Activated CD4-positive, CD25-positive, alpha-beta regulatory T cell treated with anti-CD3 and anti-CD28 coated beads, Interleukin-2, amount 50 U/mL, for 72 hours (primary cell): ENCODE measurements at places on chromosomes 1 and 21.

GRCh38 chr1:58626293-58626692, 49.2 kb upstream of the TACSTD2 start:
- no peak for DNase-seq

DNA sequence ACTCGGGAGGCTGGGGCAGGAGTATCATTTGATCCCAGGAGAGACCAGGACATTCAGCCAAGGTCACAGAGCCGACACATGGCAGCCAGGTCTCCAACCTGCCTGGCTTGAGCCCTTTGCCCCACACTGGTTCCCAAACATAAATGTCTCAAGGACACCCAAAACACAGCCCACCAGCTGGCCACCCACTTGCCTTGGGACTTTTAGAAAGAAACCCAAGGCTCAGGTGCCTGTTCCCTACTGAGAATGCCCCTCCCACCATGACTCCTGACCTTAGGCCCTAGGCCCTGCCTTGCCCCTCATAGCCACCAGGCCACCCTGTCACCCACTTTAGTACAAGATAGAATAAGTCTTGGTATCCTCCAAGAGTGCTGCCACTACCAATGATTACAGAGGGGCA, 41.9 kb upstream of the LRP8 start:
- peak; percentile 14 for DNase-seq

DNA sequence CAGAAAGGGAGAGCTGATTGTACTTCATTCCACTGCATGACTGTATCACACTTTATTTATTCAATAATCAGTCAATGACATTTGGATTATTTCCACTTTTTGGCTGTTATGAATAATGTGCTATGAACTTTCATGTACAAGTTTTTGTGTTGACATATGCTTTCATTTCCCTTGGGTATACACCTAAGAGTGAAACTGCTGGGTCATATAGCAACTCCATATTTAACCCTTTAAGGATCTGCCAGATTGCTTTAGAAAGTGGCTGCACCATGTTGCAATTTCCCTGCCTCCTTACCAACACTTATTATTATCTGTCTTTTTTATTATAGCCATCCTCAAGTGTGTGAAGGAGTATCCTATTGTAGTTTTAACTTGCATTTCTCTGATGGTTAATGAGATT, 108.8 kb upstream of the KCNK1 start:
- DNase-seq: no peak

- no peak for DNase-seq
Observed at GRCh38 chr1:84434801-84435549, 36.7 kb downstream of the DNASE2B start.

GRCh38 chr1:70961374-70961975, 86.1 kb downstream of the PTGER3 start:
- DNase-seq: no peak

DNA sequence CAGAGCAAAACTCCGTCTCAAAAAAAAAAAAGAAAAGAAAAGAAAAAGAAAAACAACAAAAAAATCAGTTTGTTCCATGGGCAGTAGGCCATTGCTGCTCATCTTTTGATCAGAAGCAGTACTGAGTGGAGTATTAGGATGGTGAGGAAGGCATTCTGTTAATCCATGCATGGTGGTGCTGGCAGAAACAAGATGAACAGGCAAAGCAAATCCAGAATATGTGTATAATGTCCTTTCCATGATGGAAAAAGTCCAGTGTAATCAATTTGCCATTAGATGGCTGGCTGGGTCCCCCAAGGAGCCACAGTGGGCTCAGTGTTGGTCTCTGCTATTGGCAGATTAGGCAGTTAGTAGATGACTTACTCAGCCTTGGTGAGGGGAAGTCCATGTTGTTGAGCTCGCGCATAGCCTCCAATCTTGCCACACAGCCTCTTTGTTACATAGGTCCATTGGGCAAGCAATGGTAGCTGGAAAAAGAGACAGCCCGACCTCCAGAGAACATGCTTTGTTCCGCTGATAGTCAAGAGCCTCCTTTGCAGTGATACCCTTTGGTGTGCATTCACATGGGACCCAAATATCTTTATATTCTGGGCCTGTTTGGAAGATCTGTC, 23.3 kb downstream of the H3-3A start:
- no peak for DNase-seq

- DNase-seq: no peak
Observed at GRCh38 chr1:223304931-223305330, 59.0 kb downstream of the SUSD4 start.

DNA sequence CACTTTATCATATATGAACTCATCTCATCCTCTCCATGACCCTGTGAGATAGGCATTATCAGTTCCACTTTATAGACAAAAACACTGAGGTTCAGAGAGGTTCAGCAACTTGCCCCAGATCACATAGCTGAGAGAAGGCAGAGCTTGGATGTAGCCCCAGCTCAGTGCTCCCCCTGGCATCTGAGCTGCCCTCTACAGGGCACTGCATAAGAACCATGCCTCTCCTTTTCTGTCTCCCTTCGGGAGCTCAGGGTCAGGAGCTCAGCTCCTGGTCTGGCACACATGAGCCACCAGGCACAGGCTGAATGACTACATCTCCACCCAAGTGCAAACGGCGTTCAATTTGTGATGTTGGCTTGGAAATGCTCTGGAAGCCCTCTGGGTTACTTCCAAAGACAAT, 16.9 kb downstream of the RAB7B start:
- peak; percentile 14 for DNase-seq

DNA sequence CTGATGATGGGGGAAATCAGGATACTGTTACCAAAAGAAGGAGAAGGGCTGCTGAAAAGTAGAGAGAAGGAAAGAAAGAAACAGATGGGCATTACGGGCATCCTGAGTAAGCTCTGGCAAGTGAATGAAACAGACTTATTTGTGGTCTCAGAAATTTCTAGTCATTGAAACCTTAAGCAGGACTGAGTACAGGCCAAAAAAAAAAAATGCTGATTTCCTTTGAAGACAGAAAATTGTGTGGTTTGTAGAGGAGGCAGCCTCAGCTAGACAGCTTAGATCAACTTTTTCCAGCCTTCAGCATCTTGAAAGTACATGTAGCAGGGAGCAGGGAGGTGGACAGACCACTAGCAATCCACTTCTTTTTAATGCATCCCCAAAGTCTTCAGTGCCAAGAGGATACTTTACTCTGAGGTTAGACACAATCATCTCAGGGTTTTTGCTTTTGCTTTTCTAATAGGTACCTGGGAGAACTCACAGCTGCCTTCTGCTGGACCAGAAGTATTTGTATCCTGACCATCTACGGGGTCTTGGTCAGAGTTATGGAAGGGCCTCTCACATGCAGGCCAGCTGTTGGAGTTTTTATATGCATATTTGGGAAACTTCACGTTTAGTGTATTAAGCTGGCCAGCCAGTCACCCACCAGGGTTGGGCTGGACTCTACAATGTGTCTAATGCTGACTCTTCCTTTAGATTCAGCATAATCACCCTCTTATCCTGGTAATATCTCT, 10.6 kb upstream of the CAPZB start:
- DNase-seq: no peak

DNA sequence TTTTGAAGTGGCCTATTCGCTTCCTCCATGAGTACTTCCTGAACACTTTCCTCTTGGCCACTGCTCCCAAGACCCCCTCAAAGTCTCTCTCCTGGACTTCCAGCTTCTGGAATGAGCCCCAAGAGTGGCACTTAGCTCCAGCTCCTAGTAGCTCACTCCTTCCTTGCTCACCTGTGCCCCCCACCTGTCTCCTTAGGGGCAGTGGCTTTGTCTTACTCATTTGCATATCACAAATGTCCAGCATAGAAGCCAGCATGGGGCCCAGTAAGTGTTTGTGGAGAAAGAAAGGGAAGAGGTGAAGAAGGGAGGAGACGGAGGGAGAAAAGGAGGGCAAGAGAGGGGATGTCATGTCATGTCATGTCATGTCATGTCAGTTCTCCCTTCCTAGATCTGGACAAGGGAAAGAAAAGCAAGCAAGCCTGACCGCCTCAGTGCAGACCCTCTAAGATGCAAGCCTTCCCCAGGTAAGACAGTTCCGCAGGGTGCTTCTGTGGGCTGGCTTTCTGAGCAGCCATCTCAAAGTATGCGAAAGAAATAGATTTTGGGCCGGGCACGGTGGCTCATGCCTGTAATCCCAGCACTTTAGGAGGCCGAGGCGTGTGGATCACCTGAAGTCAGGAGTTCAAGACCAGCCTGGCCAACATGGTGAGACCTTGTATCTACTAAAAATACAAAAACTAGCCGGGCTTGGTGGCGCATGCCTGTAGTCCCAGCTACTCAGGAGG, 6.9 kb upstream of the MX1 start:
- DNase-seq: no peak

DNA sequence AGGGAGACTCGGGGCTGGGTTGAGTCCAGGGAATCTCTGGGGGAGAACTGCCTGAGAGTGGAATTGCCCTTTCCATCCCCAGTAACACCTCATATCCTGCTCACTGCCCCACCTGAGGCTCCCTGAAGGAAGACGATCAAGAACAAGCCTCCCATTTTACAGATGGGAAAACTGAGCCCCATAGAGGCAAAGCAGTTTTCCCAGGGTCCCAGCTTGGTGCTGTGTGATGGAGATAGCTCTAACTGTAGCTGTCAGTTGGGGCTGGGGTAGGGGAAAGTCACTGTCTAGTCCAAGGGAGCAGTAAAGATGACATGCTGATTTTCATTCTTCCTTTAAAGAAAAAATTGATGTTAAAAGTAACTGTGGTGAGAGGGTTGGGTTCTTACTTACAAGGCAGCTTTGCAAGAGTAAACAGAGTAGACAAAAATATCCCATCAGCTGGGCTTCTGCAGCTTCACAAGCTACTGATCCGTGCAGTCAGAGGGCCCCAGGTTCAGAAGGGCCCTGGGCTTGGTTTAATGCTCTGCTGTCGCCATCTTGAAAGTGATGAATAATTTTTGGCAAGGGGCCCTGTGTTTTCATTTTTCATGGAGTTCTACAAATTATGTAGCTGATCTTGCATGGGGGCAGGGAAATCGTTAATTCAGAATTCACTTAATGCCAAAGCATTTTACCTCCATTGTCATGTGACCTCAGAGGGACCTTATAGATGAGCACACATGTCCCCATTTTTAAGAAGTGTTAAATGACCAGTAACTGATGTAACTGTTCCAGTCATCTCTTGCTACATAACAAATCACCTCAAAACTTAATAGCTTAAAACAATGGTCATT, 17.6 kb upstream of the TNFRSF1B start:
- no peak for DNase-seq

- no peak for DNase-seq
Observed at GRCh38 chr1:66452162-66452561, 81.8 kb upstream of the SGIP1 start.

DNA sequence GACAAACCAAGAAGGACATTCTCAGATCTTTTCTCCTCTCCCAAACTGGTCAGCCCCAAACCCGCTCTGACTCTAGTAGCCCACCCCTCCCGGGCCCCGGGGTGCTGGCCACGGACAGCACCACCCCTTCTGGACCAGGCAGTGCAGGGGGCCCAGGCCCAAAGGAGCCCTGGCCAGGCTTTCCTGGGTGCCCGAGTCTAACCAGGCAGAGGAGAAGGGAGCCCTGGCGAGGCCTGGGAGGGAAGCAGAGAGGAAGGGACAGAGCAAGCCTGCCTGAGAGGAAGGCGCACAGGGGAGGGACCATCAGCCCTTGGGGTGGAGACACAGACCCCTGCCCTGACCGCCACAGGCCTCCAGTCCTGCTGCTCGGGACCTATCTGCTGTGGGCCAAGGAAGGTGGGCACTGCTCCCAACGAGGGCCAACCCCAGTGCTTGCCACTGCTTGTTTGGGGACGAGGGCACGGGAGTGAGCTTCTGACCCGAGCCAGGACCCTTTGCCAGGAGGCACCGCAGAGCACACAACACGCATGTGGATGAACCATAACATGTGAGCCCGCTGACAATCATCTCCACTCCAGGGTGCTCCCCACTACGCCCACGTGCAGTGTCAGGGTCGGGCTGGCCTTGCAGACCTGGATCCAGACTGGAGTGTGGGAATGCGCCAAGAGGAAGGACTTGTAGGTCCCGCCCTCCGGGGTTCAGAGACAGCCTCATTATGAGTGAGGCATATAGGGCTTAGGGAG, 57.6 kb downstream of the KCNAB2 start:
- no peak for DNase-seq

DNA sequence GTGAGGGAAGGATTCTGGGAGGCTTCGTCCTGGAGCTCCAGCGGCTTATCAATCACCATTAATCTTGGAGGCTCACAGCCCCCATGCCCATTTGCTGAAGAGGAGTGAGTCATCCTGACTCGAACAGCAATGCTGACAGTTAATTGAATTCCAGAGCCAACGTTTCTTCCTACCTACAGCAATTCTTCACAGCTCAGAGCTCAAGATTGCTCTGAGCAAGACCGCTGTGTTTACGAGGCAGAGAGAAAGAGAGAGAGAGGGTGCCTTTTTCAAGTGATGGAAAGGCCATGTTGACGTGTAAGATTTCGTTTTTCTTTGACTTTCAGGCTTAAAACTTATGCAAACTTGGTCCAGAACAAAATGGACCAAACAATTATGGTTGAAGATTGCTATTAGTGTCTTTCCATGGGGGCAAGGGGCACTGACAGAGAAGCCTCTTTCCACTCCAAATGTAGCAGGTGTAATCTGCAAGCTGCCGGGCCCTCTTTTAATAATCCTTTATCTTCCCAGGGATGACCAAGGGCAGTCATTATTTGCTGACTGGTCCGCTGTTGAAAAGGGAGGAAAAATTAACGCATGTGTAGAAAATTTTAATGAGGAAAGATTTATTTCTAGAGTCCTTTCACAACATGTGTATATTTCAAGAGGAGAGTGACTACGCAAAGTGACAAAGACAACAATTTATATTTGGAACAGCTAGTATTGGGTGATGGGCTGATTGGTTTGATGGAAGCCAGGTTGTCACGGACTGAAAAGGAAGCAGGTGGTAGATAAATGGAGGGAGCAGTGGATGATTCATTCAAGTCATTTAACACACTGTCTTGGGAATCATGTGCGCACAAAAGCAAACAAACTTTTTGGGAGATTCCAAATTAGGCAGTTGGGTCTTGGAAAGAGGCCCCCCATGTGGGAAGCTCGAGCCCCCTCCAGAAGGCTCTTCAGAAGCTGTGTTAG, 136.1 kb upstream of the IRF2BP2 start:
- no peak for DNase-seq

- no peak for DNase-seq
Observed at GRCh38 chr1:109091839-109092193, 1.3 kb downstream of the TMEM167B start.

DNA sequence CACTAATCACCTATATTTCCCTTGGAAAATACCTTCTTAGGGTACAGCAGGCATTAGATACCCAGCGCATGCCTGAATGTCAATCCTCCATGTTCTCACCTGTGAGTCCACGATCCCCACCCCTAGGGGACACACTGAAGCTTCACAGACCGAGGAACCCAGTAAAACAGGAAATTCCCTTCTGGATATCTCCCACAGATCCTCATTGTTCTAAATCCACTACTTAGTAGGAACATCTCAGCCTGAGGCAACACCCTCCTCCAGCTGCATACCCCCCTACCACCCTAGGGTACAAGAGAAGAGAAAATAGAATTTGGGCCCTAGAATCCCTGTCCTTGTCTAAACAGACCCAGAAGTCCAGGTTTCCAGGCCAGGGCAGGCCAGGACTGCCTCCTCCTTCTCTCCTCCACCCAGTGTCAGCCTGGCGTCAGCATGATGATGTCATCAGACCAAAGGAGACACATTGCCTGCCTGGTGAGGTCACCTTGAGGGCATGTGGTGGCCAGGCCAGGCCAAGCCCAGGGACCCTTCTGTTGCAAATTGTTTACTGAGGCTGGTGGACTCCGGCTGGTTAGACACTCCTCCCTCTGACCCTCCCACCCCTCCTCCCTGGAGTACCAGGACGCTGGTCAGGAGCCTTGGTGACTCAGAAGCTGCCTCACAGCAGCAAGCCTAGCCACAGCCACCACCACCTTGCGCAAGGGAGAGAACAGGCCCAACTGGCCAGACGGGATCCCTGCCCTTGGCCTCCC, 6.2 kb downstream of the NECTIN4 start:
- no peak for DNase-seq
